ENCODE measurements at places on chromosomes 12 and 14.

GRCh38 chr12:132638541-132639408, 20.2 kb downstream of the P2RX2 start:
- DNase-seq = no peak

DNA sequence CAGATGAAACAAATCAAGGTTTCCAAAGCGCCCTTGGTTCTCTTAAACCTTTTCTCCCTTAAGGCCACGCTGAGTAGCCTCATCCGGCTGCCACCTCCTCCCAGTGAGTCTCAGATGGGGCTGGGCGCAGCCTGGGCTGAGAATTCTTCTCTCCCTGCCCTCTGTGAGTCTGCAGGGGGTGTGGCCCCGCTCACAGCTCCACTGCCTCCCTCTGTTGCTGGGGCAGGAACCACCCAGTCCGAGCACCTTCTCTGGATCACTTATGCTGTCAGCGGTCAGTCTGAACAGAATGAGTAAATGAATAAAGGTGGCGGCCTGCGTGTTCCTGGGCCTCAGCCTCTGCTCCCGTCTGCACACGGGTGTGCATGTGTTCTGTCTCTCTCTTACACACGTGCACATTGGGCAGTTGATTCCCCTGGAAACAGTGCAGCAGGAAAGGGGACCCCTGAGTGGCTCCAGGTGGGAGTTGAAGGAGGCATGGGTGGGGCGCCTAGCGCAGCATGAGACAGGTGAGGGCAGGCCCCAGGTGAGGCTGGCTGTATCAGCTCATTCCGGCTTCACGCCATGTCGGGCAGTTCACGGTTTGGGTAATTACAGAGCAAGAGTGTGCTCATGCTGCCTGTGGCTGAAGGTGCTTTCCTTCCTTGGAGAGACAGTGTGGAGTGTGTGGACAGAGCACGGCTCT, 4.3 kb downstream of the PAPLN start:
- no peak for DNase-seq

GRCh38 chr14:106010783-106011182, 484.4 kb downstream of the TMEM121 start:
- DNase-seq = no peak

DNA sequence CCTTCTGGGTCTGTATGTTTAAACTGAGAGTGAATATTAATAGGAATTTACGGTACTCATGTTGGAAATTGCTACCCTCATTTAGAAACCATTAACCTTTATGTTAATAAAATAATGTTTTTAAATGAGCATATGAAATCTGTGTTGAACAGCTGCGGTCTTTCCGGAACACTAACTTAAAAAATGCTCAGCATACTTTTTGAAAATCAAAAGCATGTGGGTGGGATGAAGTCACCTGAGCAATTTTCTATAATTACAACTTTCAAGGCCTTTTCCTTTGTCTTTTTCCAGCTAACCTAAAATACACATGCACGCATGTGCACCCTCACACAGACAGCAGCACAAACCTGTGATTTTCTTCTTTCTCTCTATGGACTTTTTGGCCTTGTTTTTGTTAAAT, 39.8 kb downstream of the BORCS5 start:
- DNase-seq = no peak

GRCh38 chr12:54173066-54173726, 15.6 kb downstream of the SMUG1 start:
- DNase-seq = no peak

- no peak for DNase-seq
Observed at GRCh38 chr12:95790917-95791849, 619 bp upstream of the NTN4 start.

DNA sequence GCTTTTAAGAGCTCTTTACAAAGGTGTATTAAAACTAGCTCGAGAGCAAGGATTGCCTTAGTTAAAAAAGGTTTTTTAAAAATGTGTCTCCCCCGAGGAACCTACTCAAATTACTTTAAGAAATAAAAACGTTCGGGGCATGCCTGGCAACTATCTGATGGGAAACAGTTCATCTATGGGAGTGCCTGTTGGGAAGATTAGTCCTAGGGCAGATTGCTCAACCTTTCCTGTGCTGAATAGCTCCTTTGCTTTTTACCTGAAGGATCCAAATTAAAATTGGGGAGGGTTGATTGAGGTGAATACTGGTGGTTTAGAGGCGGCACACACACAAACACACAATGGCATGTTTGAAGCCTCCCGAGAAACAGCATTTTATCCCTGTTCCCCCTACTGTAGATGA, 541.4 kb upstream of the ATP2B1 start:
- no peak for DNase-seq

DNA sequence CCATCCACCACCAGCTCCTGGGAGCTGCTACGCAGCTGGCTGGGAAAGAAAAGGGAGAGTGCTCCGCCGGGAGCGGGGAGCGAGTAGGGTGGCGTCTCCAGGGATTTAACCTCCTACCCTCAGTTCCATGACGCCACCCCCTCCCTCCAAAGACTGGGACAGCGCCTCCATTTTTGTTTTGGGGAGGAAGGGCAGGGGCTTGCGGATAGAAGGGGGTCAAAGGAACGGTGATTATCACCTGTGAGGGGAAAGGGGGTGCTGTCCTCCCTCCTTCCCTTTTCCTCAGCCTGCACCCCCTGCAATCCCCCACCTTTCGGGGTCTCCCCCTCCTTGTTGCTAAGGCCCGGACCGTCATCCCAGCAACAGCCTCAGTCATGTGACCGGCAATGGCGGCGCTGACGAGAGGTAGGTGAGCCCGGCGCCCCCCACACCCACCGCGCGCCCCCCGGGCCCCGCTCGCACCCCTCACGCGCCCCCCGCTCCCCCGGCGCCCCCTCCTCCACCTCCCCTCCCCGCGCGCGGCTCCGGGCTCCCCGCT, at the start of gene DTX3:
DTX3 (plus strand) TSS at position 371 of the 538 bp plus-strand sequence. CDS start 1,694 bp downstream, outside the sequence.
- DNase-seq = peak; percentile 28

DNA sequence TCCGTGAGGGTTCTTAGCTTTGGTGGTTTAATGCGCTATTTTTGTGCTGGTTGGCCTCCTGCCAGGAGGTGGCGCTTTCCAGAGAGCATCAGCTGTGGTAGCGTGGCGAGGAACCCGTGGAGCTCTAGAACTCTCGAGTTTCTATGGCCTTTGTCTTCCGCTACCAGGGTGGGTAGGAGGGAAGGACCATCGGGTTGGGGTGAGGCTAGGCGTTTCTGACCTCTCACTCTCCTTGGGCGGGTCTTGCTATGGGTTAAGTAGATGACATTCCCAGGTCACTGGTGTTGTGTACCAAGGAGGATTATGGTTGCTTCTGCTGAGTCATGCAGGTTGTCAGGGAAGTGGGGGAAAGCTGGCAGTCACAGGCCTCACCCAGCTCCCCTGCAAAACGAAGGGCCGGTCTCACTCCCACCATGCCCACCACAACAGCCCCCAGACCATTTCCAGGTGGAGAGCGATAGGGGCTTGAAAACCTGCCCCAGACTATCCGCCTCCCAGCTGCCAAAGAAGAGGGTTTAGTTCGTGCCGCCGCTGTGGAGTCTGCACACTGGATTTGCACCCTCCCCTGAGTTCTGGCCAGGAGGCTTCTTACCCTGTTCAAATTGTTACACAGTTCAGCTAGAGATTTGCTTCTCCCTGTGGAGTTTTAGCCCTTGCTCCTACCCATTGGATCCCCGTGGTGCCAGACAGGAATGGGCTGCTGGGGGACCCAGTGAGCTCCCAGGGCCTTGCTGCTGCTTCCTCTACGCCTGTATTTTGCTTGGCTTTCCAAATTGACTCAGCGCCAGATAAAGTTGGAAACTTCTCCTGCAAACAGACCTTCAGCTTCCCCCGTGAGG, 21.9 kb downstream of the RNFT2 start:
- DNase-seq = no peak

- DNase-seq = no peak
Observed at GRCh38 chr12:41051954-41052353, 136.2 kb upstream of the PDZRN4 start.

- DNase-seq = no peak
Observed at GRCh38 chr12:131220331-131220685, 266.6 kb downstream of the ADGRD1 start.

DNA sequence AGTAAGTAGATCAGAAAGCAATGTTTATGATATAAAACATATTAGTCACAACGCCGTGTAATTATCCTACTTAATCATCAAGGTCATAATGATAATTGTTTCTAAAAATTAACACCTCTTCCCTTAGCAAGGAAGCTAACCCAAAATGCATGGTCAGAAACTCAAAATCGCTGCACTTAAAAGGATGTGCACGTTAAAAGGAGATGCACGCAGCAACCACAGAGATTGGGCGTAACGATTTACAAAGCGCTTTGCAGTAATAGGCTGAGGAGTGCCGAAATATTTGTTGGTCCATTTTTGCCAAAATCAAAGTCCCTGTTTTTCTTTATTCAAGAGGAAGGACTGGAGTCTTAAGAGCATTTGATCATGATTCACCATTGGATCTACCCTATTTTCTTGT, 1077.2 kb downstream of the VRK1 start:
- DNase-seq = no peak

GRCh38 chr14:33369972-33370371, 431.3 kb downstream of the NPAS3 start:
- DNase-seq = no peak

- DNase-seq = no peak
Observed at GRCh38 chr12:49462083-49462744, 76.6 kb upstream of the KCNH3 start.

- no peak for DNase-seq
Observed at GRCh38 chr12:42019746-42020145, 124.9 kb downstream of the GXYLT1 start.

DNA sequence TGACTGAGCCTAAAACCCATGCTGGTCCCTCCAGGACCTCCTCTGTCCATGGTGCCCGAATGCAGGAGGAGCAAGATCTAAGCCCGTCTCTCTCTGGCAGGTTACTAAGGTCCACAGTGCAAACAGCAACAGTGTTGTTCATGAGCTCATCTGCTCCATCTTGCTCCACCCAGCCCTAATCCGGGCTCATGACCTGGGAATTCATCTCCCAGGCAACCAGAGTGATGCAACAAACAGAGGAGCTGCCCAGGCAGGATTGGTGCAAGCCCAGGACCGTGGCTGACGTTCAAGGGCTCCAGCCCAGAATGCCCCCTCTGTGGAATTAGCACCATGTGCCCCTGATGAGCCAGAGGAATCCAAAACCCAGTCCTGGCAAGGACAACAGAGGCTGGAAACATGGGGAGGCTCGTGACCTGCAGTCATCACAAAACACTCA, 29.9 kb downstream of the HSPB8 start:
- DNase-seq = no peak

DNA sequence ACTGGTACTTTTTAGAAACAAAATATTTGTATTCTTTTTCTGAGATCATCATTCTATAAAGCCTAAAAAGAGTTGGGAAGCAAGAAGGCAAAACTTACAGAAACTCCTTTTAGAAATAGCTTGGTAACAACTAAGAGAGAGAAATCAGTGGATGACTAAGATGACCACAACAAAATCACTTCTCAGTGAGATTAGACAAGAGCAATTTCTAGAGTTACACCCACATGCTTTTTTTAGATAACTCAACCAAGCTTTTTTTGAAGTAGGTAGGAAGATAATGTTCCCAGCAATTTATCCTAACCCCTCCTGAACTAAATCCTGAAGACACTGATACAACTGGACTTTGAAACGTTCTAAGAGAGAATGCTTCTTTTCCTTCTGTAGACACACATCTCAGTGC, 576.4 kb downstream of the SLC6A15 start:
- no peak for DNase-seq

- no peak for DNase-seq
Observed at GRCh38 chr12:63124778-63125177, 26.2 kb downstream of the AVPR1A start.

DNA sequence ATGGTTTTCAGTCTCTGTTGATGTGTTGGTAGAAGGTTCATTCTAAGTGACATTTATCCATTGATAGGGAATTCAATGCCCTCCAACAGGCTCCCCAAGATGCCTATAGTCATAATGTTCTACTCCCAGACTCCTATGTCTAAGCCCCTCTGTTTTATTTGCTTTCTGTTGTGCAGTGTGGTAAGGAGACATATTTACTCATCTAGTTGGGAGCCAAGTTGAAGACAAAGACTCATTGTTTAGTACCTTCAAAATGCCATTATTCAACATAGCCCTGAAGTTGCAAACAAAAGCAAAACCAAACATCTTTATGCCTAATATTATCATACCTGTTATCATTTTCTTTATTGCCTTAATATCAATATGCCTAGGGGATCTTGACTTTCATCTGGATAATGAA, 302.1 kb downstream of the RMST start:
- no peak for DNase-seq

- DNase-seq = no peak
Observed at GRCh38 chr12:127422935-127423566, 843.9 kb upstream of the TMEM132C start.

- no peak for DNase-seq
Observed at GRCh38 chr12:42706321-42706720, 116.8 kb upstream of the PRICKLE1 start.

GRCh38 chr14:33954016-33954598, 3.2 kb upstream of the EGLN3 start:
- no peak for DNase-seq

GRCh38 chr14:75277815-75278421, 710 bp upstream of the FOS start:
- no peak for DNase-seq

DNA sequence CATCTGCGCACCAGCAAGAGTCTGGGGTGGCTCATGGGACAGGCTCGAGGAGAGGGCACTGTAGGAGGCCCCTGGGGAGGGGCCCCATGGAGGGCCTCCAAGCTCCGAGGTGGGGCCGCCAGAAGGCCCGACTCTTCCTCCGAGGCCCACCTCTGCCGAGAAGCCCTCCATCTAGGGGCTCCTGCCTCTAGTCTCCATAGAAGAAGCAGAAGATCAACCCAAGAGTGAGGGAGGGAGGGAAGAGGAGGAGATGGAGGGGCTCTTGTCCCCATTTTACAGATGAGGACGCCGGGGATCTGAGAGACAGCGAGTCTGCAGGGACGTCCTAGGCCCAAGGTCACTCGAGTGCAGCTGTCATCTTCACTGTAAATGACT, 41.2 kb downstream of the DIO3 start:
- no peak for DNase-seq

DNA sequence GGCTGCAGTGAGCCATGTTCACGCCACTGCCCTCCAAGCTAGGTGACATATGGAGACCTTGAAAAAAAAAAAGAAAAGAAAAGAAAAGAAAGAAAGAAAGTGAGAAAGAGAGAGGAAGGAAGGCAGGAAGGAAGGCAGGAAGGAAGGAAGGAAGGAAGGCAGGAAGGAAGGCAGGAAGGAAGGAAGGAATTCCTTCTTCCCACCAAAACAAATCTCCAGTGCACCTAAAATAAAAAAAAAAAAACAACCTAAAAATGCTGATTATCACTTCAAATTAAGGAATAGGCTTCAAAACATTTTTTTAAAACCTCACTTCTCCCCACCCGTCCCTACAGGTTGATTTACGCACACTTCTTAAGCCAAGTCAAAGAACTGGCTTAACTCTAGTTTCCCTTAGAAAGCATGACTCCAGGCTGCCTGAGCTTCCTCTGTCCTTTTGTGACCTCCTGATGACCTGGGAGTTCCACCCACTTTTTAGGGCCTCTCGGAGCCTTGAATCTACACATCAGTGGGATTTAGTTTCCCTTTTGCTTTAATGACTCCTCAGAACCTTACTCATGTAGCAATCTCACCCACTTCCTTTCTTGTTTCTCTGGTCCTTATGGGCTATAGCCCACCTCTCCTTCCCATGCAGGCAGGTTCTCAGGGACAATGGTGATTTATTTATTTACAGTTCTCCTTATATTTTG, 18.6 kb downstream of the DUSP6 start:
- no peak for DNase-seq

Measured in activated naive CD4-positive, alpha-beta T cell (primary cell).